ENCODE measurements at places on chromosomes 6 and 20.

- no peak for DNase-seq
These were observed 20.6 kb upstream of the TASP1 start for GRCh38 chr20:13659288-13659687.

GRCh38 chr6:24191346-24191745 is 65.3 kb downstream of the NRSN1 start:
- DNase-seq: no peak

DNA sequence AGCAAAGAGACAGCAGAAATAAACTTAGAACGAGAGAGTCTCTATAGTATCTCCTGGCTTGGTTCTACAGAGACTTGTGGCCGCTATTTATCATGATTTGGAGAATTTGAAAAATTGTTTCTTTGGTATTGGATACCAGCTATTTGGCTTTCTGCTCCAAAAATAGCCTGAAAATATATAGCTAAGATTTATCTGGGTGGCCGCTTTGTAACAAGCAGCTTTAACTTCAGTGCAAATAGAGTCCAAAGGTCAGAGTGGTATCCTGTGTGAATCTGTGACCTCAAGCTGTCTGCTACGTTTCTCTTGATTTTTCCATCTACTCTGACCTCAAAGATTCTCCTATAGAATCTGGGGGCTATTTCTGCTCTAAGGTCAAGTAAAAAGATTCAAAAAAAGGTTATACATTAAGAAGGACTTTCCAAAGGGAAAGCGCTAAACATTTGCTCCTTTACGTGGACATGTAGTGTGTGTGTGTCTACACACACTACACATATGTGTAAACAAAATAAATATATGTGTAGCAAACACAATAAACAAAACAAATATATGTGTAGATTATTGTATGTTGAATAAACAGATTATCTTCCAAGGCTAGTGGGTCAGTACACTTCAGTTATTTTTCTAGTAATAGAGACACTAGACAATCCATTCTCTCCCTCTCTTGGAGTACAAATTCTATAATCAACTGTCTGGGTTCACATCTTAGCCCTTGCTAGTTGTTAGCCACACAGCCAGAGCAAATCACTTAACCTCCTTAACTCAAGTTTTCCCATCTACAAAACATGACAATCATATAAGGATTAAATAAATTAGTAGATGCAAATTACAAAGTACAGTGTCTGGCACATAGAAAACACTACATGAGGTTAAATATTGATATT is 40.8 kb downstream of the CHD6 start:
- DNase-seq: no peak

GRCh38 chr6:170434117-170434820 is 118.8 kb downstream of the PSMB1 start:
- DNase-seq: no peak

- no peak for DNase-seq
These were observed 152.7 kb downstream of the SH3BGRL2 start for GRCh38 chr6:79783670-79784394.

DNA sequence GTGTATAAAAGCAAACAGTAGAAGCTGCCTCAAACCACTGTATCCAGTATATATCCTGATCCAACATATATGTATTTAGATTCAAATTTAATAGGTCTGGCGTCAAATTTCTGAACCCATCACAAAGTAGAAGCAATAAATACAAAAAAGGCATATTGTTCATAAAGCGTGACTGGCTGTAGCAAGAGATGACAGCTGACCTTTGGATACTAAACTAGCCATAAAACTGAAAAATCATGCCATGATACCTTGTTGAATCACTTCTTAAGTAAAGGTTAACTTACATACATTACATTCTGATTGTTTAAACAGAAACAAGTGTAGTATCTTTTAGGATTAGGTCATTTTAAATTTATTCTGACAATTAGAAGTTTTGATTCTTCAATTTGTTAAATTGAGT is 372.0 kb upstream of the FLRT3 start:
- no peak for DNase-seq

Data from frontal cortex (tissue), 4 donors.